GM23338 (cell line): ENCODE measurements at places on chromosomes 6 and 20. TPM values are rescaled to one million over a fixed set of nuclear protein-coding genes. Genes with fewer than 3 reads are reported as not detected.

Gene CRYBG1
- 17.2 and 19.3 TPM in 2 replicates for total RNA-seq

Gene SALL4
- total RNA-seq = 218 and 227 TPM in 2 replicates

Gene B3GALT4
- total RNA-seq = 1.0 and 2.3 TPM in 2 replicates

Gene MAFB
- total RNA-seq = 1.6 and 1.8 TPM in 2 replicates

Gene TNFRSF6B
- total RNA-seq = 0.28 and 3.8 TPM in 2 replicates

Gene EYS
- 0.38 TPM in 1 of 2 replicates, not detected in the other for total RNA-seq

Gene KIAA0408
- 4.0 and 7.6 TPM in 2 replicates for total RNA-seq

Gene MAS1
- 0.03 and 0.08 TPM in 2 replicates for total RNA-seq

Gene TSBP1
- not detected in 2 replicates for total RNA-seq

Gene TBC1D20
- total RNA-seq = 15.0 and 15.2 TPM in 2 replicates

Gene SIM1
- 0.23 and 0.49 TPM in 2 replicates for total RNA-seq
